ENCODE measurements at places on chromosomes 3 and 15.

DNA sequence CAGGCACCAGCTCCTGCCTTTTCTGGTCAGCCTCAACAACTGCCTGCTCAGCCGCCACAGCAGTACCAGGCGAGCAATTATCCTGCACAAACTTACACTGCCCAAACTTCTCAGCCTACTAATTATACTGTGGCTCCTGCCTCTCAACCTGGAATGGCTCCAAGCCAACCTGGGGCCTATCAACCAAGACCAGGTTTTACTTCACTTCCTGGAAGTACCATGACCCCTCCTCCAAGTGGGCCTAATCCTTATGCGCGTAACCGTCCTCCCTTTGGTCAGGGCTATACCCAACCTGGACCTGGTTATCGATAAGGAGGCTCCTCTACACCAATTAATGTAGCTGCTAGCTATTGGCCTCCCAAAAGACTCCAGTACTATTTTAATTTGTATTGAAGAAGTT, 38.9 kb downstream of the TFG start:
- DNase-seq: no peak

GRCh38 chr3:169891886-169892285, 19.5 kb upstream of the SAMD7 start:
- DNase-seq: no peak

DNA sequence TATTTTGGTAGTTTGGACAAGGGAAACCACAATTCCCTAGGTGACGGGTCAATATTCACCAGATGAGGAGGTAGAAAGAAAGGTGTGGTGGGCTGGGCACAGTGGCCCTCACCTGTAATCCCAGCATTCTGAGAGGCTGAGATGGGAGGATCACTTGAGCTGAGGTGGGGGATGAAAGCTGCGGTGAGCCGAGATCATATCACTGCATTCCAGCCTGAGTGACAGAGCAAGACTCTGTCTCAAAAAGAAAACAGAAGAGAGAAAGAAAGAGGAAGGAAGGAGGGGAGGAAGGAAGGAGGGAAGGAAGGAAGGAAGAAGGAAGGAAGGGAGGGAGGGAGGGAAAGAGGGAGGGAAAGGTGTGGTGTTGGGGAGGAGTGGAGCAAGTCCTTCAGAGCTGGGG, 56.1 kb upstream of the RNF7 start:
- DNase-seq: no peak

GRCh38 chr15:39767921-39768320, 14.7 kb downstream of the FSIP1 start:
- no peak for DNase-seq

DNA sequence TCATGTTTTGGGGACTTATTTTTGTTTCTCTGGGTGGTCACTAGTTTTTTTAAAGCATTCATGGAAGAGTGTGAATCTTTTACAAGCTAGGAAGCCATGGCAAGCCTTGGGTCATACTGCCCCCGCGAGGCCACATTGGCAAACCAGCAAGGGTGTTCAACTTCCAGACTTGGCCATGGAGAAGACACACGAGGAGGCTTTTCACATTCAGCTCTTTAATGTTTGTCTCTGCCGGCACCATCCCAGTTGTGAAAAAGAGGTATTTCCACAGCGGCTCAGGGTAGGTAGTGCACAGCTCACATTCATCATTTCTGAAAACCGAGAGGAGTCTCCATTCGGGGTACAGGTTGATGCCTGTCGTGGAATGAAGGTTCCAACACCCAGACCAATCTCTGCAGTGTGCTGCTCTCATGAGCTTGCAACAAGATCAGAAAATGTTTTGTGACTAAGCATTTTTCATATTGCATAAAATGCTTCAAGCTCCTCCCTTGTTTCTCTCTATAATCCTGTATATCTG, 7.7 kb downstream of the CCR5 start:
- DNase-seq: peak; percentile 43

GRCh38 chr3:13491206-13491974, 11.3 kb downstream of the HDAC11 start:
- DNase-seq: no peak

- no peak for DNase-seq
Observed at GRCh38 chr15:88804257-88804656, 1.0 kb downstream of the ACAN start.

- DNase-seq: no peak
Observed at GRCh38 chr3:66476852-66477381, 23.9 kb downstream of the LRIG1 start.

DNA sequence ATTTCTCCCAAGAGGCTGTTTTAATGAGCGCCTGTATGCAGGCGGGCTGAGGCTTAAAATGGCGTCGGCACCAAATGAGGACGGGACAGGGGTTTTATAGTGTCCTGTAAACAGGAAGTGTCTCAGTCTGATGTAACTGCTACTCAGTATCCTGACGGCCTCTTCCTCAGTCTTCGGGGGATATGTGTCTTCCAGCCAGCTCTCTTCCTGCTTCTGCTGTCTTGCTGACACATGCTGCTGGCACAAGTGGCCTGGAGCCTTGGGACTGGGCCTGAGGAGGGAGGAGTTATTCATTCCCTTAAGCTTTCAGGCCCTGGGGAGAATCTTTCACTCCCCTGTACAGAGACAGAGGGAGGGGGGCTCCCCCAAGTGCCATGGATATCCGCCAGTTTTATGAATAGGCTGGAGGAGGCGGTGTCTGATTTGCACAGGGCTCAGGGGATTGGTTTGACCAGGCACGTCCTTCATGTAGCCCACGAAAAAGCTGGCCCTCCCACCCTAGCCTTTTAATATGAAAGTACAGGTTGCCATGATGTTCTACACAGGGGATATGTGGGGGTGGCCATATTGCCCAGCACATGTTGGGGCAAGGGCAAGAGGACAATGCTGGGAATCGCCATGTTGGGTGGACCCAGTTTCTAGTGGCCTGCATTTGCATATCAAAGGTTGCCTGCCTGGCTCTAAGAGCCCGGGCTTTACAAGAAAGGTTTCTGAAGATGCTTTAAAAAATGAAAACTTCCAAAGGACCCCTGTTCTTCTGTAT, 19.9 kb downstream of the NDUFB4 start:
- DNase-seq: no peak

DNA sequence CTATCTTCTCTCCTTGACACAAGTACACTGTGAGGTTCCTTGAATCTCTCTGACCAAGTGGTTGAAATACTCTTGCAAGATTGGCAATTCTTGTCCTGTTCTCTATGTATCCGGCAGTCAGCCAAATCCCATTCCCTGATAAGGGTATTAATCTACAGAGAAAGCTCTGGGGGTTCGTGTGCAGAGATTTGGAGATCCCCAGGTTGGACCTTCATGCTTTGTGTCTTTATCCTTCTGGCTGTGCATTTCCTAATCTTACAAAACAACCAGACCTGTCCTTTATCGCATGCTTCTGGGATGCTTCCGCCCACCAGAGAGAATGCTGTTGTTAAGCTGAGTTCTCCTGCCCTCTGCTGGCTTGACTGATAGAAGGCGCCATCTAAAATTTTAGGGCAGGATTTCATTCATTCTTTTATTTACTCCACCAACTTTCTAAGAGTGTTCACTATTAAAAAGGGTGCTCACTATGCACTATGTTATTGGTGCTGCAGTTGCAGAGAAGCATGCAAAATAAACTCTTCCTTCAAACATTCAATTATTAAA, 8.6 kb upstream of the SST start:
- DNase-seq: peak; percentile 54

DNA sequence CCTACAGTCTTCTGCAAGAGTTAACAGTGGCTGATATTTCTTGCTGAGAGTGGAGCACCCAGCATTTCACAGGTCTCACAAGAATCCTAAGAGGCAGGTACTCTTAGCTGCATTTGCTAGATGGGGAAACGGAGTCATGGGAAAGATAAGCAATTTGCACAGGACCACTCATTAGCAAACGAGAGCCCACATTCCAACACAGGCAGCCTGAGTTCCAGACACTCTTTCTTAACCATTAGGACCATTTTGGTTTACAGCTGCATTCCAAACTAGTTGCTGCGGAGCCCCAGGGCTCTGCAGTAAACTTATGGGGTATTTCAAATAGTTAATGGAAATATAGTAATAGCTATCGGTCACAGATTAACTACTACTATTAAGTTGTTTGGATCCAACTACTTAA, 42.5 kb downstream of the LYZL4 start:
- no peak for DNase-seq

DNA sequence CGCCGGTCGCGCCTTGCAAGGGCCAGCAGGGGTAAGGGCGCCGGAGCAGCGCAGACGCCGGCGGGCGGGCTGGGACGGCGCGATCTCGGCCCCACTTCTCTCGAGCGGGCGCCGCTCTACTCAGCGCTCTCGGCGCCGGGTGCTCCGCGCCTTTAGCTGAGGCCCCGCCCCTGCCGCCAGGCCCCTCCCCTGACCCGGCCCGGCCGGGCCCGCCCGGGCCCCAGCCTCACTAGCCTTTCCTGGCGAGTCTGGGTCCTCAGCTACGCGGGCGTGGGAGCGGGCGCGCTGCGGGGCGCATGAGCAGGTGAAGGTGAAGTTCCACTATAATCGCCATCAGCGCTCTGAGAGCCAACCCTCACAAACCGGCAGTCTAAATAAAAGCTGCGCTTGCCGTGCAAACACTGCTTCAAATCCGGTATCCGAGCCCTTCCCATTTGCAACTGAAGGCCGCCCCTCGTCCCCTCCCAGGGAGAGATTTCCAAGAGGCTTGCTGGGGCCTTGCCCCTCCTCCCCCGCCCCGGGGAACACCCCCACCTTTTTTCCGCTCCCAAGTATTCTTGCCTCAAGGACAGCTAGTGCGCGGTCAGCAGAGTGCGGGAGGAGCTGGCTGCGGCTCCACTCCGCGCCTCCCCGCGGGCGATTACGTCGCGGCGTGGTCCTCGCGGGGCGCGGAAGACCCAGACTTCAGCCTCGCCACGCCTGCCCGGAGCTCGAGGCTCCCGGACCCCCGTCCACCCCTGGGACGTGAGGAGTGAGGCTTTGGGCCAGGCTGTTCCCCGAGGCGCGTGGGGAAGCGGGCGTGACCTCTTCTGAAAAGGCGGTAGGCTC, at the start of gene RPP25:
RPP25 (minus strand) TSS at position 125 of the 828 bp plus-strand sequence. CDS start 189 bp downstream, outside the sequence.
- peak; percentile 76 for DNase-seq

DNA sequence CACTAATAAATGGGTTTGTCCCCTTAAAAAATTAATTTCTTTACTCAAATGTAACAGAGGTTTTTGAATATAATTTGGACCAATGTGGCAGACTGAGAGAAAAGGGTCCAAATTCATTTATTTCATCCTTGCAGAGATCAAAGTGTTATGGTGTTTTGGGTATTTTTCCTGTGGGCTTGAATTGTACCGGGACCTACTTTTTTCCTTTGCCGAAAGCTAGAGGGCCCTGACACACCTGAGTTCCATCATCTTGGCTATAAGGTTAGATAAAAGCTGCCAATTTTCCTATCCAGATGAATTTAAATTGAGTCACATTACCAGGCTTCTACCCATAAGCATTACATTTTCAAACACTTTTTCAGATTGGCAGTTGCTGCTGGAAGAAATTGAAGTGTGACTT, 908 bp downstream of the CCNB2 start:
- peak; percentile 10 for DNase-seq

GRCh38 chr15:55696221-55696620, 46.7 kb downstream of the PRTG start:
- peak; percentile 30 for DNase-seq

DNA sequence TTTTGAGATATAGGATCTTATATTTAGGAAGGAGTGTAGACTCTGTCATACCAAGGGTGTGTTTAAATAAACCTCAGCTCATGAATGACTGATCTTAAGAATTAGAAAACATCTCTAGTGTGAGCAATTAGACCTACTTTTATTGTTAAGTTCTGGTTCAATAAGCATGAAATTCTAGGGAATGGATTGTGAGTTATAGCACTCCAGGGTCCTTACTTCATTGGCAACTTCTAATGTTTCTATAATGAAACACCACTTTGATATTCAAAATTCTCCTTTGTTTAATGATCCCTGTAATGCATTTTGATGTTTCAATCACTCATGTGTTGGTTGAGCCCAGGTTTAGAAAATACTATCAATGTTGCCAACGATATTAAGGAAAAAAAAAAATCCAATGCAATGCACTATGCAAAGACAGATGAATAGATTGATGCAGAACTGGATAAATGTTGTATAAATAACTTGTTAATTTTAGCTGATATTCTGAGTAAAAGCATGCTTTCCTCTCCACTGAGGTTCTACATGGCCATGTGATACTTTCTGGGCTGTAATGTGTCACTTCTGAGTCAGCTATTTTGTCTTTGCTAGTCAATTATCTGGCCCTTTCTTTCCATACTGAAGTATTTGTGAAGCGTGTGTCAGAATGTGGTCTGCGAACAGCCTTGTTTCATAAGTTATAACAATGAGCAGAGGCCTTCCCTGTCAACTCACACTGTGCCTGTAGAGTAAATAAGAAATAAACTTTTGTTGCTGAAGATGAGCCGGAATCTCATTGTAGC, 1035.9 kb downstream of the PLOD2 start:
- DNase-seq: no peak

- peak; percentile 7 for DNase-seq
Observed at GRCh38 chr3:63351159-63352007, 73.3 kb downstream of the SYNPR start.

GRCh38 chr3:140285380-140285779, 350.4 kb downstream of the CLSTN2 start:
- no peak for DNase-seq

DNA sequence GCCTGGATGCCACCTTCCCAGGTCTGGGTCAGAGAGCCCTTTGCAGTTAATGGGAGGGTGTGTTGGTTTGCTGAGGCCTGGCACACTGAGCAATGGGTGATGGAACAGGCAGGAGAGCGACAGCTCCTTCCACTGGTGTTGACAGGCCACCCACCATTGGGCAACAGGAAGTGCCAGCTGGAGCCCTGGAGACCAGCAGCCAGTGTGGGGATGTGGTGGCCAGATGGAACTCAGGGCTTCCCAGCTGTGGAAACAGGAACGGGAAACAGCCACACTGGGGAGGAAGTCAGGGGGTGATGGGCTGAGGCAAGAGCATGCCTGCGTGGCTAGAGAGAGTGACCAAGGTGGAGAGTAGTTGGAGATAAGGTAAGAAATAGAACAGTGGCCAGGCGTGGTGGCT, 9.3 kb downstream of the PSTPIP1 start:
- no peak for DNase-seq

GRCh38 chr15:77482570-77482969, 61.9 kb downstream of the HMG20A start:
- DNase-seq: peak; percentile 85

GRCh38 chr3:184314700-184315542, 515 bp downstream of the EIF4G1 start:
- DNase-seq: peak; percentile 64

- DNase-seq: no peak
Observed at GRCh38 chr3:47103619-47104018, 60.3 kb downstream of the SETD2 start.

DNA sequence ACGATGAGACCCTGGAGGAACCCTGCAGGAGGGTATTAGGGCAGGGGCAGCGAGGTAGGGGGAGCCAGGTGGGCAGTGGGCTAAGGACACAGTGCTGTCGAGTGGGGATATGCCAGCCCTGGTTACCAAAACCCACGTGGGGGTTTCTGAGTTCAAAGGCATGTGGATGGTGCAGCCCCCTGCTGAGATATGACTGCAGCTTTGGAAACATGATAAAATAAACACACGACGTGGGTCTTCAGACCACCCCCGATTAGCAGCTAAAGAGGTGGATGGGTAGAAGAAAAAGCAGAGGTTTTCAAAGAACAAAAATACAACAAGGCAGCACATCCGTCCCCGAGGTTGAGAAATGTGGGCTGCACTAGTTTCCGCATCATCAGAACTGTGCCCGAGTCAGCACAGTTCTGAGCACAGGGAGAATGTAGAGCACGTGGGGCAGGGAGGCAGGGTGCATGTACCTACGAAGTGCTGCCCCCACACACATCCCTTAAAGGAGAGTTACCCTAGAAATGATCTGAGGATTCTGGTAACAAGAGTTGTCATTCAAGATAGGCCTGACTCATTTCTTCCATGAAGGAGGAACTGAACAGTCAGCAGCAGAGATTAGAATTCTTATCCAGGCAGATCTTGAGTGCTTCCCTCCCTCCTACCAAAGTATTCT, 121.3 kb downstream of the RPLP1 start:
- DNase-seq: peak; percentile 95

Data from NCI-H226 (cell line).